Activated CD4-positive, alpha-beta T cell treated with anti-CD3 and anti-CD28 coated beads, Interleukin-10, Interleukin-2, amounts not matched to agents 100 ng/mL and 50 ng/mL, durations not matched to agents 16 hours and 8 hours (primary cell): ENCODE measurements at places on chromosomes 7 and 10.

- DNase-seq, result no peak
These were observed 13.9 kb downstream of the SND1 start for GRCh38 chr7:127665922-127666321.

- no peak for DNase-seq
These were observed 738.6 kb upstream of the LRRTM3 start for GRCh38 chr10:66187053-66187733.

DNA sequence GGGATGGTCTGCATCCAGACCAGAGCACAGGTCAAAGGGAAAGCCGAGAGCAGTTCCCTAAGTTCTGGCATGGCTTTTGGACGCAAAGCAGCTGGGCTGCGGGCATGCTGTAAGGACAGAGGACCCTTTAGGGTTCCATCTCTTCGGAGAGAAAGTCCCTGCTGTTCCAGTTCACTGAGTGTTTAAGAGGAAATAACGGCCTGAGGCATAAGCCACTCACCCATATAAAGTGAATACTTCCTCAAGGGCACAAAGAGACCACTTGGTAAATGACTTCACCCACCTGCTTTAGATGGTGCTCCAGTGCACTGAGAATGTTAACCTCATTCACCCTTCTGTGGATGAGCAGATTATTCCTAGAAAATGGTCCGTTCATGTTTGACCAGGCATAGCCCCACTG is 586.7 kb upstream of the GALNT17 start:
- DNase-seq, result no peak

DNA sequence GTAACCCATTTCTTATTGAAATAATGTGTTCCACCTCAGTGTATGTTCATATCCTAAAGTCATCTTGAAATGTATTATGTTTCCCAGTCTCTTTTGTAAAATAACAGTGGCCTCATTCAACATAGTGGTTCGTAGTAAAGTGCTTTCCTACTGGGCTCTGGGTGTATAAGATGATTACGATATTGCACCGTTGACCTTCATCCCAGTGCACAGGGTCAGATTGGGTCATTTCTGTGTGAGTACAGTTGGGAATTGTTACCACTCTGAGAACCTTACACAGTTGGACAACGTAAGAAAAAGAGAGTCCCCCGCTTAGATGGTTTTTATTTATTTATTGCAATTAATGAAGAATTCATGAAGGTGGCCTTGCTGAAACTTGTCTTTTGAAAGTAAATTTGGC is 135.6 kb downstream of the CHN2 start:
- DNase-seq, result no peak

DNA sequence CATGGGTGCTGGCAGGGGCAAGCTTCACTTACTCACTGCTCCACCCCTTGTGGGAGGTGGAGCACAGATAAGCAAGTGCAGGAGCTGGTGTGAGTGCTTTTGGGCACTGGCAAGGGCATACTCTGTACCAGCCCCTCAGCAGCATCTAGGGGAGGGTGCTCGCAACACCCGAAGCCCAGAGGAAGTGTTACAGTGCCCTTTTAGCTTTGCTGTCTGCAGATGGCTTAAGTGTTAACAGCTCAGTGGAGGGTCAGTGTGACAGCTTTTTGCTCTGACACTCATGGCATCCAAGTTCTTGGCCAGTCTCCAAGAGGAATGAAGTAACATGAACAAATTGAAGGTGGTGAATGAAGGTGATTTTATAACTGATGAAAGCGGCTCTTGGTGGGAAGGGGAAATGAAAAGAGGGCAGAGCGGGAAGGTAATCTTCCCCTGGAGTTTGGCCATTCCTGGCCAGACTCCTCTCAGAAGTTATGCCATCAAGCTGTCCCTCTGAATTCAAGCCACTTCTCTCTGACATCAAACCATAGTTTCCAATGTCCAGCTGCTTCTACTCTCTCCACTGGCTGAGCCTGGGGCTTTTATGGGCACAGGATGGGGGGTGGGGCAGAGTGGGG is 862.5 kb downstream of the KCNMA1 start:
- no peak for DNase-seq

DNA sequence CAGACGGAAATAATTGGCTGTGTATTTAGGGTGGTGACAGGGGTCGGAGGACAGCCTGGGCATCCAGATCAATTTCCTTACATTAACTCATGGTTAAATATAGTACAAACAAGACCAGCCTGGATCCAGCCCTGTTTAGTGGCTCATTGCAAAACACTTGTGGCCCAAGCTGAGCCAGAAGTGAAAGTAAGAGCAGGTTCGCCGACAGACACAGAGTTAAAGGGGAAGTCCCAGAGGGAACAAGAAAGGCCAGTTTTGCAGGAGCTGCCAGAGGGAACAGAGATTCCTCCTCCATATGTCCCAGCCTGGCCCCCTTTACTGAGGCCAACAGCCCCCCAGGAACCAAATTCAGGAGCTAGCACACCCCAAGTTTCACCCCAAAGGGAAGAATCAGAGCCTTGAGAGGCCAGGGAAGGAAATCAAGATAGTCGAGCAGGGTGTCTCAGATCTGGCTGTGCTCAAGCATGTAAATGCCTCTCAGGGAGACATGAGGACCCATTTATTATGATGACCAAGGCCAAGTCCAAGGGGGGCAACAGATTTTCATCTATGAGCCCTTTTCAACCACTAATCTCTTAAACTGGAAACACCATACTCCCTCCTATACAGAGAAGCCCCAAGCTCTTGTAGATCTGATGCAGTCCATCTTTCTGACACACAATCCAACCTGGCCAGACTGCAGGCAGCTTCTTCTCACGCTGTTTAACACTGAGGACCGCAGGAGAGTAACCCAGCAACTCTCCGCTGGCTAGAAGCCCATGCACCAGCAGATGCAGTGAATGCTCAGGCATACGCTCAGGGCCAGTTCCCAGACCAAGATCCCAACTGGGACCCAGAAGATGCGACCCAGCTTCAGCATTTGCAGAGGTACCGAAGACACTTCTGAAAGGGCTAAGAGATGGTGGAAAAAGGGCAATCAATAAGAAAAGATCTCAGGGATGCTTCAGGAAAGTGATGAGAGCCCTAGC is 15.9 kb upstream of the ADCK2 start:
- peak; percentile 65 for DNase-seq

DNA sequence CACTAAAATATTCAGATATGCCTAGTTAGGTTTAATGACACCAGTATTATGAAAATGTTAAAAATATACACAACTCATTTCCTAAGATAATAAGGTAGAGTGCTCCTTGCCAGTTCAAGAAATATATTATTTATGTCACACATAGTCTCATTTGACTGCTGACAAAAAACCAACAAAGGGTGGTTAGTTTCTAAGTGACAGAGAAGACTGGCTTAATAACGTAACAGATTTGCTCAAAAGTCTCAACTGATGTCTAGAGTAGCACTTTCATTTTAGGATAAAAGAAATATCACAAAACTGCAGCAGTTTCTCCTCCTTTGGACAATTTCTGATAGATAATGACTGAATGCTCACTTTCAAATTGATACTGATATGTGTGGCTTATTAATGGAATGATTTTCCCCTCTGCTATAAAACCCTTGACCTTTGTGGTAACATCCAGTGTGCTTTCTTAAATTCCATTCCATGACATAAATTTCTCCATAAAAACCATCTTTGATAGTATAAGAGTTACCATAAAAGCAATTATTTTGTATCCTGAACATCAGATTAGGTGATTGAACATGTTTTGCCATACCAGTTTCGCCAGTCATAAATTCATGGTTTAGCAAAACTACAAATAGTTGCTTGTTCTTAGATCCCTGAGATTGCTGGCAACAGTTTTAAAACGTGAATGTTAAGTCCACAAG is 94.2 kb downstream of the NRBF2 start:
- DNase-seq, result peak; percentile 80

DNA sequence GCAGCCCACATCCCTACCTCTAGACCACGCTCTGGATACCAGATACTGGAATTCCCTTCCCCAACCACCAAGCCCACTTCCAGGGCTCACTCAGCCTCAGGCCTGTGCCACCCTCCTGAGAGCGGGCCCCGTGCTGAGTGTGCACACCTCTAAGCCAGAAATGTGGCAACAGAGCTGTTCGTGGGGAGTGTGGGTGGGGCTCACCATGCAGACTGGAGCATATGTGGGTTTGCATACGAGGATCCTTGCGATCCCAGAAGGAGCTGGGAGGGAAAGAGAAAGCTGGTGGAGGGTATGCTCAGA is 13.0 kb upstream of the LIMK1 start:
- DNase-seq, result no peak

- DNase-seq, result no peak
These were observed 12.1 kb downstream of the RFC2 start for GRCh38 chr7:74242122-74242443.

DNA sequence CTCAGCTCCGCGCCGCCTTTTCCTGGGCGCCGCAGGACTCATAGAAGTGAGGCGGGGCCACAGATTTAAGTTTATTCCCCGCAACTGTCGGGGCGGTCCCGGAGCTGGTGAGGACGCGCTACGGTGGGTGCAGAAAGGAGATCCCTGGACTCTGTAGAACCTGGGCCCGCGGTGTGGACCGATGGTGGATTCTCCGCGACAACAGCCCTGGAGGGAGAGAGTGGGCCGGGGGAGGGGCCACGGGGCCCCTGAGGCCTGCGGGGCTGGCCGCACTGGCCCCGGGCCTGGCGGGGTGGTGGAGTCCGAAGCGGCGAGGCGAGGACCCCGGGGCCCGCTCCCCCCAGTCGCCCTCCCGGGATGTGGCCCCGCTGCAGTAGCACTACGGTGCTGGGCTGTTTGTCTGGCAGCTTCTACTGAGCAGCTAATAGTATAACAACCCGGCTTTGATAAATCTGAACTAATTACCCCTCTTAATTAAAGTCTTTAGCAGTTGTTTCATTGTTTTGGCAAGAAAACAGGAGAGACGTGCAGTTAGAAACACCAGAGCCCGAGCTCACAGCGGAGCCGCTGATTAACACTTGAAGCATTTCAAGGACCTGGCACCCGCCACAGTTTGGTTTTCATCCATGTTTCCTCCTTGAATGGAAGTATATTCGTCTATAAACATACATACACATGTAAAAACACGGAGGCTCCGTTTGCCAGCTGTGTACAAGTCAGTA is 4.2 kb downstream of the FEZF1 start:
- no peak for DNase-seq

DNA sequence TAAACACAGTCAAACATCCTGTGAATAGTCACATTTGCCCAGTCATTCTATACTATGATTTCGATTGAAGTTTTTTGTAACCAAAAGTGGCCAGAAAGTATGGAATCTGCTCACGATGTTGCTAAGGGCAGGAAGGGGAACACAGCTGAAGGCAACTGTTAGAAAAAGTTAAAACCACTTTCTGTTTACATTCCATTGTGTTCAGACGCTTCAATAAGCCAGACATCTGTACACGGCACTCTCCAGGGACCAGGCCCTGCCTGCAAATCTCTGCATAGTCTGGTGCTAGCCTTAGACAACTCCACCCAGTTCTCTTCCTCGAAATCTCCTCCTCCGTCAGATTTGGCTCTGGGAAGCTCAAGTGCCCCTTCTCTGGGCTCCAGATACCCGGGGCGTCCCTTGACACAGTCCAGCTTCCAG is 17.1 kb upstream of the TMEM120A start:
- no peak for DNase-seq

GRCh38 chr10:51501396-51501795 is 198.0 kb downstream of the CSTF2T start:
- DNase-seq, result no peak

DNA sequence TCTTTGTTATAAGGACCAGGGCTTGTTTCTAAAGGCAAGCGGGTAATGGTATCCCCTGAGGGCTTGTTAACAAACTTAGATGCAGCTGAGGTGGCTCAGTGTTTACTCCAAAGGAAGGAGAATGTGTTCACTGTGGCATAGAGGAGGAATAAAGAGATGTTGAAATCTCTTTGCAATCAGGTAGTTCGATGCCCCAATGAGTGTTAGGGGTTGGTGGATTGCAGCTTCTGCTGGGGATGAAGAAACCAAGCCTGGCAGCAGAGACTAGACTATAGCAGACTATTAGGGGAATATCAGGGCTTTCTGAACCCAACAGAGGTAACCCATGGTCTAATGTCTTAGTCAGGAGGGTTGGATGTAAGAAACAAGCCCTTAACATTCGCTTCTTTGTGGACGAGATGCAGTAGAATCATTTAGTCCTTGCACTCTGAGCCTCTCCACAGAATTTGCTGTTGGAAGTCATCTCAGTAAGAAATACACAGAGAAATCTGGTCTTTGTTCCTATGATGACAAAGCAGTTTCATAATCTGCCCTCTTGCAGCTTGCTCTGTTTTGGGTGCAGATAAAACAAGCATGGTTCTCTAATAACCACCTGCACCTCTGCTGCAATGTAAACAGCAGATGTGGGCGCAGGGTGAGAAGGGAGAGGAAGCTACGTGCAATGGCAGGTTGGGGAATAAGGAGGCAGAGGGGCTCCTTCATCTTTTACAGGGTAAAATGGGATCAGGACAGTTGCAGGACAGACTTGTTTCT is 108.6 kb downstream of the NRF1 start:
- DNase-seq, result peak; percentile 20

- DNase-seq, result no peak
These were observed 4.3 kb downstream of the GCK start for GRCh38 chr7:44184873-44185446.

DNA sequence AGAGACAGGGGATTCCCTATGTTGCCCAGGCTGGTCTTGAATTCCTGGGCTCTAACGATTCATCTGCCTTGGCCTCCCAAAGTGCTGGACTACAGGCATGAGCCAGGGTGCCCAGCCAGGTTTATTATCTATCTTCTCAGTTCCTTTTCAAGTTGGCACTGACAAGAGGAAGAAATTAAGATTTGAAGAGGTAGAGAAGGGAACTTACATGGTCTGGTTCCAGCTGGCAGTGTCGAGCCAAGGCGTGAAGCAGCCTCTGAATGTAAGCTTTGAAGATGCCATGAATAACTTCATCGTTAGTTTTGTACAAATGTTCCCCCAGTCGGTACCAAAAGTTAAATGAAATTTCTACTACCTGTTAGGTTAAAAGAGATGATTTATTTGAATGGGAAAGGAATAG is 57.7 kb downstream of the TNPO3 start:
- no peak for DNase-seq

DNA sequence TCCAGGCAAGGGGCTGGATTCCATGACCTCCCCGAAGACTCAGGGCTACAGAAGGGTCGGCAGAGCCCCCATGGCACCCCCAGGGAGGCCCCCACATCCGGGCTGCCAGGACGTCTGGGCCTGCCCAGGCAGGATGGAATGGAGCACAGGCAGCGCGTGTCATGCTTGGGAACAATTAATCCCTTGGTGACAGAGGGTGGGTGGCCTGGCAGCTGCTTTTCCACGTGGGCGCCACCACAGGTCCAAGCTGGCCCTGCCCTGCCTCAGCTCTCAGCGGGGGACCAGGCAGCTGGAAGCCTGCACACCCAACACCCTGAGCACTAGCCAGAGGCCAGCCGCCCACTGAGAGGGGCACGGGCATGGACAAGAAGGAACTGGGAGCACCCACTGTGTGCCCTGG is 11.4 kb downstream of the ELN start:
- no peak for DNase-seq

DNA sequence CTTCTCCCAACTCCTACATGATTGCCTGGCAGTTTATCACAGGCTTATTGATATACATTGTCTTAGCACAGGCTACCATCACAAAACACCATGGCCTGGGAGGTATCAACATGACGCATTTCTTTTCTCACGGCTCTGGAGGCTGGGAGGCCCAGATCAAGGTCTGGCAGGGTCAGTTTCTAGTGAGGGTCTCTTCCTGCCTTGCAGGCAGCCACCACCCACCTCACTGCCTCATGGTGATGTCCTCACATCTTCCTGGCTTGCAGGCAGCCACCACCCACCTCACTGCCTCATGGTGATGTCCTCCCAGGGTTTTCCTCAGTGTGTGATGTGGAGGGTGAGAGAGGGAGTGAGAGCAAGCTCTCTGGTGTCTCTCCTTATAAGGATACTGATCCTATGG is 599.3 kb upstream of the MKI67 start:
- no peak for DNase-seq
